ENCODE measurements at places on chromosomes 1 and 21. TPM values are rescaled to one million over a fixed set of nuclear protein-coding genes. Genes with fewer than 3 reads are reported as not detected.
A peak's percentile ranks its signal among the peaks of the same experiment; 100 is the strongest.

DNA sequence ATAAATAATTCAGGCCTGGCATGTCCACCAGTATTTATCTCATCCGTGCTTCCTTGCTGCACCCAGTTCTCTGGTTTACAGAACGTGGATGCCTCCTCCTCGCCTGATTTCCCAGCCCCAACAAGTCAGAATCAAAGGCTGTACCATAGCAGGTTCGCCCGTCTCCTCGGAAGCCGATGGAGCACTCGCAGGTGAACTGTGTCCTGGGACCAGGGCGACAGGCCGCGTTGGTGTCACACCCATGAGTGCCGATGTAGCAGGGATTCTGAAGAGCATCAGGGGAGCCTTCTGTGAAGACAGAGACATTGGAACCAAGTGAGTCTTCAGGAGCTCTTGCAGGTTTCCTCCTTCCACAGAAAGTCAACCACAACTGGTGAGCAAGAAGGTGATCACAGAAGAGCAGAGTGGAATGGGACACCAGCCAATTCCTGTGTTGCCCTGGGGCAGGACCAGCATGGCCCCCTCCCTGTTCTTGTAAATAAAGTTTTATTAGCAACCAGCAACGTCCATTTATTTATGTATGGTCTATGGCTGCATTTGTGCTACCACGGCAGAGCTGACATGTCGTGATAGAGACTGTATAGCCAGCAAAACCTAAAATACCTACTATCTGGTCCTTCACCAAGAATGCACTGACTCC is 40.8 kb downstream of the NID1 start:
- H3K27ac ChIP-seq, result no peak overlapping the region
- no peaks in the 10 kb centered on the region for H3K27me3 ChIP-seq
- H3K4me3 ChIP-seq, result no peak overlapping the region
- no peaks in the 10 kb centered on the region for H3K36me3 ChIP-seq
- peaks cover 13% of the 10 kb centered on the region for H3K4me1 ChIP-seq
- DNase-seq, result no peak

DNA sequence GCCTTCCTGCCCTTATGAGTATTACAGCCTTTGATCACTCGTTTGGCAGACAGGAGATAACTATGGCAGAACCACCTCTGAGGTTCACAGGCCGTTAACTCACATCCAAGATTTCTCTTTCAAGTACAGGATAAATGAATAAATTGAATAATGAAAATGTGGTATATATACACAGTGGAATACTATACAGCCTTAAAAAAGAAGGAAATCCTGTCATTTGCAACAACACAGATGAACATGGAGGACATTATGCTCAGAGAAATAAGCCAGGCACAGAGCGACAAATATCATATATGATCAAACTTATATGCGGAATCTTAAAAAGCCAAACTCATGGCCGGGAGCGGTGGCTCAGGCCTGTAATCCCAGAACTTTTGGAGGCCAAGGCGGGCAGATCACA is 32.6 kb downstream of the TGFBR3 start:
- no peak overlapping the region for H3K4me3 ChIP-seq
- H3K27ac ChIP-seq, result no peak overlapping the region
- no peaks in the 10 kb centered on the region for H3K4me1 ChIP-seq
- no peak for DNase-seq
- H3K36me3 ChIP-seq, result no peaks in the 10 kb centered on the region
- no peaks in the 10 kb centered on the region for H3K27me3 ChIP-seq

- H3K27ac ChIP-seq, result peak overlapping the region; percentile 97
- peak overlapping the region; percentile 92 for H3K4me3 ChIP-seq
- H3K27me3 ChIP-seq, result peaks cover 11% of the 10 kb centered on the region
- H3K4me1 ChIP-seq, result peaks cover 40% of the 10 kb centered on the region
- DNase-seq, result no peak
These were observed 26.5 kb downstream of the CD34 start for GRCh38 chr1:207884266-207885029.

DNA sequence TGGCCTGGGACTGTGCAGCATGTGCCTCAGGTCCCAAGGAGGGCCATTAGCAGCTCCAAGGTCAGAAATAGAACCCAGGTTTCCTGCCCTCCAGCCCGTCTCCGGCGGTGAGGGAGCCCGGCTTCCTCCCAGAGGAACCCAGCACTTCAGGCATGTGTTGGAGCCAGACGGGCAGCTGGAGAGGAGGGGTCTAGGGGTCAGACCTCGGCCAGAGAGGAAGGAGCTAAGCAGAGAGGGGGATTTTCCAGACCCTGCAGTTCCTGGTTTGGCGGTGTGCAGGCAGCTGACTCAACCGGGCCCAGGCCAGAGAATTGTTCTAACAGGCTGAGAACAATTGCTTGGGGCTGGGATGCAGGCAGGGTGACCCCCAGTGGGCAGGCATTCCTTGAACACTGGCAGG is 37.1 kb downstream of the HSPG2 start:
- DNase-seq, result no peak
- peaks cover 6% of the 10 kb centered on the region for H3K4me1 ChIP-seq
- H3K4me3 ChIP-seq, result no peak overlapping the region
- H3K27ac ChIP-seq, result no peak overlapping the region

GRCh38 chr1:167486090-167486824 is 32.1 kb downstream of the CD247 start:
- no peak for DNase-seq
- H3K36me3 ChIP-seq, result peaks cover 4% of the 10 kb centered on the region
- peak overlapping the region; percentile 80 for H3K4me3 ChIP-seq
- peak overlapping the region; percentile 80 for H3K27ac ChIP-seq
- H3K27me3 ChIP-seq, result no peaks in the 10 kb centered on the region

DNA sequence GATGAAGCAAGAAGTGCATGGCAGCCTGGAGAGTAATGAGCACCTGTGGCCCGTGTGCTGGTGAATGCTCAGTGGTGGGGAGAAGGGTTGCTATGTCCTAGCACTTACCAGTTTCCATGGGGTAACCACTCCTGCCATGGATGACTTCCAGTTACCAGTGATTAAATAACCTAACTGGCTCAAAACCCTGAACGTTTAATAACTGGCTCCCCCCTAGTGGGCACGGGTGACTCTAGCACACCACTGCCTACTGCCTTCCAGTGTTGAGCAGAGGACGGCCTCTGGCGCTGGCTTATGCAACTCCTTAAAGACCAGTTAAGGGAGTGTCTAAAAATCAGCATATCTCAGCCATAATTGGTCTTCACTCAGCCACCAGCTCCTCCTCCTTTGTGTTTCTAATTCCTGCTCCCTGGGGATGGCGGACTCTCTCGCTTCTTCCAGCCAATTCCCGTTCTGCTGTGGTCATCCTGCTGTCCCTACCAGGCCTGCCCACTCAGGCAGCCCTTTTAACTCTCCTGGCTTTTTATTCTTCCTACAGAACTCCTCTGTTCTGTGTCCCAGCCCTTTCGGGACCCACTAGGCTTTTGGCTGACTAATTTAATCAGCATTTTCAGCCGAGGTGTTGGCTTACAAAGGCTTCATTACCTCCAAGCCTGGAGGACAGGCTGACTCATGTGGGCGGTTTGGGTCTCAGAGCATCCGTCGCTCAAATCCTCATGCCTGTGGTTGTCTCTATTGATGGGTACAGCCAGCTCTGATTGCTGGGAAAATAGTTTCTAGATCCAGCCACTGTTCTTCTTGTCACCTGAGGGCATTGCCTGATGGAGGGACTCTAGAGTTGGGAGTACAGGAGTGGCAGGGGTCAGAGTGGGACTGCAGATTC is 332.4 kb downstream of the CAMTA1 start:
- no peaks in the 10 kb centered on the region for H3K27me3 ChIP-seq
- no peak overlapping the region for H3K4me3 ChIP-seq
- H3K36me3 ChIP-seq, result no peaks in the 10 kb centered on the region

DNA sequence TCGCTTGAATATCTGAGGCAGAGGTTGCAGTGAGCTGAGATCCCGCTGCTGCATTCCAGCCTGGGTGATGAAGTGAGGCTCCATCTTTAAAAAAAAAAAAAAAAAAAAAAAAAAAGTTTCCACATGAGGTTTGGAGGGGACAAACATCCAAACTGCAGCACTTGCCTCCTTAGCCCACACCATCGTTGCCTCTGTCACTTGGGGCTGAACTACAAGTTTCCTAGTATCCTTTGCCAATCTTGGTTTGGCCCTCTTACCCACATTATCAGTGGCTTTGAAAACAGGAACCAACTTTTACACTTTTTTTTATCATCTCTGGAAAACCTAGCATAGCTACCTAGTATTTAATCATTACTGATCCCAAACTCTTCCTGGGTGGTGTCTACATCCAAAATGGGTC is 59.2 kb downstream of the CLSTN1 start:
- no peaks in the 10 kb centered on the region for H3K36me3 ChIP-seq
- no peak overlapping the region for H3K27ac ChIP-seq
- no peaks in the 10 kb centered on the region for H3K27me3 ChIP-seq
- peaks cover 7% of the 10 kb centered on the region for H3K4me1 ChIP-seq

DNA sequence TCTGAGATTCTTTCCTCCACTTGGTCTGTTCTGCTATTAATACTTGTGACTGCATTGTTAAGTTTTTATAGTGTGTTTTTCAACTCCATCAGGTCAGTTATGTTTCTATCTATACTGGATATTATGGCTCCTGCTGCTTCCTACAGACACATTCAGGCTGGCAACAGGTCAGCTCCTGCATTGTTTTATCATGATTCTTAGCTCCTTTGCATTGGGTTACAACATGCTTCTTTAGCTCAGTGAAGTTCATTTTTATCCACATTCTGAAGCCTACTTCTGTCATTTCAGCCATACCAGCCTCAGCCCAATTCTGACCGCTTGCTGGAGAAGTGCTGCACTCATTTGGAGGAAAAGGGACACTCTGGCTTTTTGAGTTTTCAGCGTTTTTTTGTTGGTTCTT is 37.3 kb upstream of the F3 start:
- no peak overlapping the region for H3K4me3 ChIP-seq
- no peaks in the 10 kb centered on the region for H3K4me1 ChIP-seq
- H3K27ac ChIP-seq, result no peak overlapping the region

The CRYAA gene
- not detected for total RNA-seq

The PTPN7 gene
- 196 TPM for total RNA-seq

The TLR5 gene
- total RNA-seq, result 1.4 TPM

The ITLN2 gene
- not detected for total RNA-seq
